Ecto neural progenitor cell (in vitro differentiated cells): ENCODE measurements at places on chromosomes 2 and 18.

DNA sequence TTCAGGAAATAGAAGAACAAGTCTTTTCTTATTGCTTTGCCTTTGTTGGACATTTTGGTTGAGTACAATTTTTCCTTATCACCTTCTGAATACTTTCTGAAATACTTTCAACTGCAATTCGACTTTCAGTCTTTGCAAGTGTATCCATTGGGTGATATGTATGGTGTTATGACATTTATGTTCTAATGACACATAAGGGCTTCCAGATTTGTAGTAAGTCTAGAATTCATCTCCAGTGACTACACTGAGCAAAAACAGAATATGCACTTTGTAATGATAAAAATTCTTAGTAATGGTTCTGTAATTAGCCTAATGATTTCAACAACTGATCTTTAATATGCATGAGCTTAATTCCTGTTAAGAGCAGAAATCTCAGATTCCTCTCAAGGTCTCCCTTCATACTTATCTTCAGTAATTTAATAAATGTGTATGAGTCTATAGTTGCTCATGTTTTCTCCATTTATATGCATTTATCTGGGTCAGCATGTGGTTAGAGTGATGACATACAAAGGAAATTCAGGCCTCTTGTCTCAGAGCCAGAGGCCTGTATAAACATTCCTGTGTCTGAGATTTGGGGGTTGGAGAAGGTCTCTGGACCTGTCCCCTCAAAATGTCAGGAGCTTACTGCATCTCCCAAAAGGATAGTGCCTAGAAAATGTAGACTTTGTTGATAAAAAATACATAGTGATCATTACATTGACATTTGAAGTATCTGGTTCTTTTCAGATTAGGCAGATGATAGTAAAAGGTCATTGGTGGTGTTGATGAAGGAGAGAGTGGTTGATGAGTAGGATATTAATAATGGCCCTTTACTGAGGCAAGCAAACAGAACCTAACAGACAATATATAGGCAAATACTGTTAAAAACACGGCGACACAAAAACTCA is 114.9 kb downstream of the QPCT start:
- no peak for DNase-seq

- DNase-seq, result peak; percentile 81
Measured at GRCh38 chr2:216083464-216084281, 2.0 kb downstream of the TMEM169 start.

- no peak for DNase-seq
Measured at GRCh38 chr2:60000686-60001085, 552.8 kb downstream of the BCL11A start.

- DNase-seq, result no peak
Measured at GRCh38 chr2:101147062-101147461, 4.1 kb downstream of the TBC1D8 start.

GRCh38 chr2:218259099-218259961 is 1.5 kb upstream of the GPBAR1 start:
- DNase-seq, result no peak

DNA sequence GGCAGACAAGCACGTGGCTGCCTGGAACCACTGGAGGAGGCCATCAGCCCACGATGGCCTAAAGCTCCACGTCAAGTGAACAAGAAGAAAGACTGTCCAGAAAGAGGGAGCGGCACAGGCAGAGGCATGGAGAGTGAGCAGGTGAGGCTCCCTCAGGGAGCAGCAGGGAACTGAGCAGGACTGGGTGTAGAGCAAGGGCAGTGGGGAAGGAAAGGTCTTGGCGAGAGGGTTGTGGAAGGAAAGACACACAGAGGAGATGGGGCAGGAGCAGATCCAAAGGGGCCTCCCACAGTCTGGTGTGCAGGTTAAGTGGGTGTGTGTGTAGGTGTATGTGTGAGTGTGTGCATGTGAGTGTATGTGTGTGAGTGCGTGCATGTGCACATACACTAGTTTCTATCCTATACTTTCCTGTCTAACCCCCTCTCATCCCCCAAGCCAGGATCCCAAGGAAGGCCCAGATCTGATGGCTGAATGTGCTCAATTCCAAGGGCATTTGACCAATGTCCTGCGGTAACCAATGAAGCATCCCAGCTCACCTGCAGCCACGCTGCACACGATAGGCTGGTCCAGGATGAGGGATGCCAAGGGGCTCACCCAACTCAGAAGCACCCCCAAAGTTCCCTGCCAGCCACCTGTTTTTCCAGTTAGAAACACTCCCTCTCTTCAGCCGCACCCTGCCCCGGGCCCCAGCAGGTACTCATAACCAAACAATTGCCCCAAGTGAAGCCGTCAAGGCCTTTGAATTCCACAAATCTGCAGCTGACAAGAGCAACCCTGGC is 262.5 kb upstream of the RAB6C start:
- no peak for DNase-seq

DNA sequence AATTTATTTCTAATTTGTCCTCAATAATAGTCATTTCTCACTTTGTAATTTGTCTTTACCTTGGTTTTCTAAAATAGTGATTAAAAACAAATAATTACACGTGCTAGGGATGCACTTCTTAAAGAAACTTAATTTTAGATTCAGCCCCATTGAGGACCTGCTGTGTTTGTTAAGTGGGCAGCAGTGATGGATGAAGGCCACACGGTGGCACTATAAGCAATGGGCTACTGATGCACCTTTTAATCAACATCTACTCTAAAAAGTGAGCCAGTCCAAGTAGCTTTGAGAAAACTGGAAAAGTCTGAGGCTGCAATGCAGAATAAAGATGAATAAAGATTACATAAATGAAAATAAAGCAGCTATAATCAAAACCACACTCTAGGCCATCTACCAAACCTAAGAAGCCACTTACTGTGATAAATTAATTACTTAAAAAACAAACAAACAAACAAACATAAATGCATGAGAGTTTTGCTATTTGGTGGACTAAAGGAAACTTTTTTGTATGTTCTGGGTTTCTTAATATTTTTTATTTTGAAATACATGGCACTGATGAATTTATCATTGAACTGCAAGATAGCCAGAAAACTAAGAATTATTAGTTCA is 89.3 kb downstream of the PDE11A start:
- DNase-seq, result peak; percentile 49

DNA sequence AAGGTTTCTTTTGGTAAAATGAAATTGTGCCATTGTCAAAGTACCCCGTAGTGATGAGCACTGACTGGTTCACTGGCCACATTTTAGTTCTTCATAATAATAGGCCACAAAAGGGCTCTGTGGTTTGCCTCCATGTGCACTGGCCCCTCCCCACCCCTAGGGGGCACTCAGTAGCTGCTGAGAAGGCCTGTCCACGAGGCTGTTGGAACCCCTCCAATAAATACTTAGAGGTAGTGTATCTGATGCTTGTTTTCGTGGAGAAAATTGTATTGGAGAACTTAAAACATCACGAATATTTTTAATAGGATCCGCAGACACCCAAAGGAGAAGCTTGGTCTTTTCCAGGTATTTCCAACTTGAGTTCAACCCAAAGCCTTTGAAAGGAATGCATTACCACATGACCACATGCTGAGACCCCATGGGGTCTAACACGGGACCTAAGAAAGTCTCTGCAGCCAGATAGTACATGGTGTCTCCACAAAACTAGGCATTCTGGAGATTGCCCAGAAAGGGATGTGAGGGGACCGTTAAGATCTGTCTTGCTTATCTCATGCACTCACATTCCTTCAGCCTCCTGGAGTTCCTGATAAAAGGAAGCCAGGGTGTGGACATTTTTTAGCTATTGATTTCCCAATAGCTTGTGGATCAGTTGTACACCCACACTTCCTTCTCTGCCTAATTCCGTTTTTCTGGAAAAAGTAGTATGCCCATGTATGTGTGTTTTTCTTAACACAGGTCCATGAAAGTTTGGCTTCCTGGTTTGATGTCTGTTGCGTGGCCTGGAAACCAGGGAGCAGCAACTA is 28.5 kb upstream of the NOSTRIN start:
- peak; percentile 51 for DNase-seq

GRCh38 chr18:40555914-40556313 is 1399.1 kb upstream of the PIK3C3 start:
- no peak for DNase-seq

GRCh38 chr2:142041996-142042395 is 88.8 kb downstream of the LRP1B start:
- DNase-seq, result no peak

- no peak for DNase-seq
Measured at GRCh38 chr2:66273933-66274490, 160.9 kb upstream of the MEIS1 start.

- no peak for DNase-seq
Measured at GRCh38 chr2:182867426-182868053, 1.1 kb upstream of the FRZB start.

- DNase-seq, result peak; percentile 76
Measured at GRCh38 chr18:23401400-23402347, 51.4 kb upstream of the RIOK3 start.

- DNase-seq, result no peak
Measured at GRCh38 chr2:208249296-208249695, 5.6 kb downstream of the IDH1 start.

- DNase-seq, result peak; percentile 84
Measured at GRCh38 chr2:170409164-170409535, 231.2 kb downstream of the MYO3B start.

DNA sequence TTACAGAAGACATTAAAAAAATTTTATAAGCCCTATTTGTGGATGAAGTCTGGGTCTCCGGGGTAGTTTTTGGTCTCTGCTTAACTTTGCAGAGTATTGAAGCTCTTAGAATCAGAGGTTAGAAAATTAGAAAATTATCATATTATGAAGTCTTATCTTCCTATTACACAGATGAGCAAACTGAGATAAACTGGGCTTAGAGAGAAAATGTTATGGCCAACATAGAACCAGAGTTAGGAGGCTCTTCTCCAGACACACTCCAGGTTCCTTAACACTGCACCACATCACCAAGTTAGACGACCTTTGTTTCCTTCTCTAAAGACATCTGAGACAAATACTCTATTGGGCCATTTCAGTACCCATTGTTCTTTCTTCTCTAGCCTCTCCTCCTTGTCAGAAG is 36.7 kb upstream of the NEB start:
- DNase-seq, result no peak

- DNase-seq, result peak; percentile 50
Measured at GRCh38 chr18:3246635-3247239, 864 bp upstream of the MYL12A start.

GRCh38 chr2:16053437-16054257 is 113.3 kb downstream of the MYCN start:
- DNase-seq, result no peak

- DNase-seq, result no peak
Measured at GRCh38 chr18:13376841-13377351, 158.3 kb downstream of the LDLRAD4 start.

GRCh38 chr2:7963787-7964186 is 718.1 kb upstream of the ID2 start:
- DNase-seq, result no peak

- DNase-seq, result no peak
Measured at GRCh38 chr18:50458796-50459195, 84.0 kb downstream of the SKA1 start.

GRCh38 chr2:46136481-46136880 is 160.7 kb upstream of the EPAS1 start:
- no peak for DNase-seq

GRCh38 chr2:183010112-183010511 is 28.1 kb downstream of the NCKAP1 start:
- peak; percentile 57 for DNase-seq

DNA sequence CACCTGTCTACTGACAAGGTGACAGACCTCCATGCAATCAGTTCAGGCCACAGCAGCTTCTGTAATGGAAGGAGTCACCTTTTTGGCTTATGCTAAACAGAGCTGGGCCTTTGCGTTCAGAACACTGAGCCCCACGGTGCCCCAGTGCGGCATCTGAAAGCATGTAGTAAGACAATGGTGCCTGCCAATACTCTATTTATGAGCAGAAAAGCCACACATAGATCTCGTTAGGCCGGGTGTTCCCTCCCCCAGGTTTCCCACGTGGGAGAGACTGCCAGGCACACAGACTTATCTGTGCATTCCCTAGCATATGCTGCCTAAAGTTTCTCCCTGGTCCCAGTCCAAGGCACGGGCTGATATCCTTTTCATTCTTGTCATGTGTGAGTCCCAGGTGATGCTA is 150.9 kb downstream of the ACTR3 start:
- DNase-seq, result no peak

DNA sequence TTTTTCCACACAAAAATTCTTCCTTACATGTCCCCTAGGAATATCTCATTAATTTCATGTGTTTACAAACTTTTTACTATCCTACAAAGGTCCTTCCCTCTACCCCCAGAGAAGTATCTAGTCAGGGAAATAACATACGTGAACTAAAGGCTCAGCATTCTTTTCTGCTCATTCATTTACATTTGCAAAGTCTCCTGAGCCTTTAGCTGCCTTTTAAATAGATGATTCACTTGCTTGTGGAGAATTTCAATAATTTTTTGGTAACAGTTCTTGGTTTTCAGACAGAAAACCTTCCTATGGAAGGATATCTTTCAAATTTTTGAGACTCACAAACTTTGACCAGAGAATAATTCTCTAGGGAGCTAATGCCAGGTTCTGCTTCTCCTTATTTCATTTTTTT is 81.5 kb upstream of the RMDN2 start:
- DNase-seq, result no peak

GRCh38 chr18:45518311-45519155 is 96.7 kb upstream of the SLC14A2 start:
- no peak for DNase-seq

- no peak for DNase-seq
Measured at GRCh38 chr2:158142568-158143332, 41.1 kb downstream of the UPP2 start.
